Activated CD4-positive, CD25-positive, alpha-beta regulatory T cell treated with anti-CD3 and anti-CD28 coated beads, Interleukin-2, amount 50 U/mL, for 72 hours (primary cell): ENCODE measurements at places on chromosomes 1 and 21.

DNA sequence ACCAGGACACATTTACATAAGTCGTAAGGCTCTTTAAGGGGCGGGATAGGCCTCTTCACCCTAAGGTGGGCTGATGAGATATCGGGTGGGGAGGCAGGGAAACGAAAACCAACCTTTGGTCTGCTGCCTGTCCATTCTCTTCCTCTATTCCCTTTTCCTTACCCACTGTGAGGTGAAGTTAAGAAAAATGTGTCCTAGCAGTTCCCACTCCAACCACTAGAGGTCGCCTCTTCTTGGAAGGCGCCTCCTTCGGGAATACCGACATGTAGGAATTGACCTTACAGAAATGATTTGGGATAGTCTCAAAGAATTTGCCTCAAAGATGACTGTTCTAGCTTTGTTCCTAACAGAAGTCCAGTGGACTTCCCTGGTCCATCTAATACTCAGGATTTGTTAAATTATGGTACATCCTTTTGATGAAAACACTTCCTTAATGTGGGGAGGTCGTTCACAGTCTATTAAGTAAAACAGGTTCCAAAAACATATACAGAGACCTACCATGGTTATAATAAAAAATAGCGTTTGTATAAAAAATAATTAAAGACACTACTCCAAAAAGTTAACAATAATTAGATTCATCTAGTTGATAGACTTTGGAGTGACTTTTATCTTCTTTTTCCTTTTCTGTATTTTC lies 14.1 kb downstream of the AZIN2 start:
- DNase-seq = no peak

- DNase-seq = no peak
Observed at GRCh38 chr1:213273546-213273945, 222.5 kb downstream of the RPS6KC1 start.

GRCh38 chr1:200720199-200720598 lies 18.5 kb upstream of the CAMSAP2 start:
- DNase-seq = no peak

GRCh38 chr1:202291961-202292712 lies 49.6 kb downstream of the UBE2T start:
- no peak for DNase-seq

- no peak for DNase-seq
Observed at GRCh38 chr1:226558036-226558650, 9.6 kb downstream of the STUM start.

DNA sequence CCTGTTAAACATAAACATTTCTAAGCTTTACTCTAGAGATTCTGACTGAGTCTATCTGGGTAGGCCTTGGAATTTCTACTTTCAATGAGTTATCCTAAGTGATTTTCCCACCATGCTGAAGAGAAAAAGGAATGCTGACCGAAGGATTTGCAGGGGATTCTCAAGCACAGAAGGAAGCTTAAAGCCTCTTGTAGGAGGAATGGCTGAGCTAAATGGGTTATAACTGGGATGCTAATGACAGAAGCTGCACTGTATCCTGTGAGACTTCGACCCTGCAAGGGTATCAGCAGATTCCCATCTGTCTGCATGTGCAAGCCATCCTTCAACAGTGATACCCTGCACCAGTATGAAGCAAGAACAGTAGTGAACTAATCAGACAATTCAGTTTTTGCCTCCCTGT lies 35.4 kb downstream of the SLC35D1 start:
- no peak for DNase-seq

DNA sequence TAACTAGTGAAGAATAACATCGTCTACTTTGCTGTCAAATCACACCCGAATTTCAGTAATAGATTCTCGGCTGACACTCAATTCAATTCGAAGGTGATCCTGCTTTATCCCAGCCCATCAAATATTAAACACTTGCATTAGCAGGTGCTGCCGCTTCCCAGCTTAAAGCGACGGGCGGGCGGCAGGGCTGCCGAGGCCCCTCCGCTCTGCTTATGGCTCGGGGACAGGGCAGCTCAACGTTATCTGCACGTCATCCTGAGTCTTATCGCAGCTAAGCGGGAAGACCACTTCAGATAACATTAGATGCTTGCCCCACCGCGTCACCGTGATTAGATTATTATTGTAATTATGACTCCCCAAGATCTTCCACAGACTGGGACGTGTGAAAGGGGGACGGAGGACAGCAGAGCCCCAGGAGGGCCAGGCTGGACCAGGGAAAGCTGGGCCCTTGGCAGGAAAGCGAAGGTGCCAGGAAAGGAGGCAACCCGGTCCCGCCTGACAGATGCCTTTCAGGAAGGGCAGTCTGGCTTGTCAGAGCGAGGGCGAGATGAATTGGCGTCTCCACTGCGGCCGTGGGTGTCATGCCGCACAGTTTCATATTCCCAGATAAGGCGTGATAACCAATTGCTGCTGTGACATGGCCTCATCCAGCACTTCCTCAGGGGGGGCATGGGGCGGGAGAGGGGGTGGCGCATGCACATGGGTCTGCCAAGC lies 37.0 kb downstream of the DMAP1 start:
- DNase-seq = no peak

DNA sequence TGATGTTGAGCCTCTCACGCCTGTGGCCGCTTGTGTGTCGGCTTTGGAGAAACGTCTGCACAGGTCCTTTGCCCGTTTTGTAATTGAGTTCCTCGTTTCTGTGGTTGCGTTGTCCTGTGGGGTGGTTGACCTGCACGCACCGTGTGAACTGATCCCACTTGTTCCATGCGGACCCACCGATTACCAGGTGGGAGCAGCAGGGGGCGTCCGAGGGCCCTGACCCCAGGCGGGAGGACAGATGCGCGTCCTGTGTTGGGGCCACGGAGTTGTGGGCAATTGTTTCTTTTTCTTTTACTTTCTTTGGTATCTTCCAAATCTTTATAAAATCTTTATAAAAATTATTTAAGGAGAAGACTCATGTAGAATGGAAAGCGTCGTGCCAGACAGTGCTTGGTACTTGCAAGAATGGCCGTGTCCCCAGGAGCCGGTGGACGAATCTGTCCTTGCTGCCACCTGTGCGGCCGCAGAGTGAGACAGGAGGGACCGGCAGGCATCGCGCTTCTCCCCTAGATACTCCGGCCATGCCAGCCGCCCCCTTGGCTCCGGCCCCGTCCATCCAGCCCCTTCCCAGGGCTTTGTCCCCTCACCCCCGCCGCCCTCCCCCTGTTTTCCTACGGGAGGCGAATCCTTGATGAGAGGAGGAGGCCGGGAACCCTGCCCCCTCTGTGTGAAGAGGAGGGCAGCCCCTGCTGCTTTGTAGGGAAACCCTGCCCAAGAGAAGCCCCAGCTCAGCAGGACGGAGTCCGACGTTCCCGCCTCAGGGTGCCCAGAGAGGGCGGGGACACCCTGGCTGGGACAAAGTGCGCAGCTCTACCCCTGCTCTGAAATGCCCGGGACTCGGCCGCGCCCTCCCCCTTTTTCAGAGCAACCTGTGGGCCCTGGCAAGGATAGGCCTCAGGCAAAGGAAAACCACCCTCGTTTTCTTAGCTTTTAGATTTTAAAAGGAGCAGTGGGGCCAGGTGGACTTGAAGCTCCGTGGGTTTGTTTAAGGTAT lies 41.7 kb downstream of the PRKCZ start:
- peak; percentile 49 for DNase-seq

GRCh38 chr1:161733526-161733925 lies 12.2 kb downstream of the FCRLB start:
- DNase-seq = no peak

DNA sequence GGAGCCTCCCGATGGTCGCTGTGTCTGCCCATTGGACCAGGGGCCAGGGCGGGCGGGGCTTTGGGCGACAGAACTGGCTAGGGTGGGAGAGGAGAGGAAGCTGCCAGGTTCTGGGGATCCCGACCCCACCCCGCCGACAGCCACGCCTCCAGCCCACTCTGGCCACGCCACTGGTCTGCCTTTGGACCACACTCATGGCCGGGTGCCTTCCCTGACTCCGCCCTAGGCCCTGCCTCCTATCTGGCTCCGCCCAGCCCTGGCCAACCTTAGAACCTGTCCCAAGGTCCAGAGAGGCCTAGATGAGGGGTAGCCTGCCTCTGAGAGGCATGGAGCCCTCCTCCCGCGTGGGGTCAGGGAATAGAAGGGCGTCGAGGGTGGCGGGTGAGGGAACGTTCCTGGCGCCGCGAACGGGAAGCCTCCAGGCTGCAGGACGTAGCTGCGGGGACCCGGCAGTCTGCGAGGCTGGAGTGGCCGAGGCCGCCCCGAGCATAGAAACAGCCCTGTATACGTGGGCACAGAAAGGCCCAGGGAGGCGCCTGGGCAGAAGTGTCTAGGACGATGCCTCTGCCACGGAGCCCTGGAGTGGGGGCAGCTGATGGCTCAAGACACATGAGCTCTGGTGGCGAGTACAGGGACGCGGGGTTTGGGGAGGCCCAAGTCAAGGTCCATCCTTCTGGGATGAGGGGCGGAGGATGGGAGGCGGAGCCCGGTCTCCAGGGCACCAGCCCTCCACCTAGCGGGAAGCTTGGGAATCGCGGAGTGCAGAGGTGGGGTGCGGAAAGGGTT lies 11.5 kb upstream of the COL16A1 start:
- peak; percentile 43 for DNase-seq

- no peak for DNase-seq
Observed at GRCh38 chr1:29282924-29283803, 46.8 kb downstream of the PTPRU start.

- DNase-seq = peak; percentile 17
Observed at GRCh38 chr1:2597441-2598328, 11.1 kb downstream of the PRXL2B start.

GRCh38 chr1:54971317-54971791 lies 9.1 kb upstream of the TMEM61 start:
- no peak for DNase-seq

- DNase-seq = no peak
Observed at GRCh38 chr1:61400997-61401396, 318.6 kb downstream of the NFIA start.

DNA sequence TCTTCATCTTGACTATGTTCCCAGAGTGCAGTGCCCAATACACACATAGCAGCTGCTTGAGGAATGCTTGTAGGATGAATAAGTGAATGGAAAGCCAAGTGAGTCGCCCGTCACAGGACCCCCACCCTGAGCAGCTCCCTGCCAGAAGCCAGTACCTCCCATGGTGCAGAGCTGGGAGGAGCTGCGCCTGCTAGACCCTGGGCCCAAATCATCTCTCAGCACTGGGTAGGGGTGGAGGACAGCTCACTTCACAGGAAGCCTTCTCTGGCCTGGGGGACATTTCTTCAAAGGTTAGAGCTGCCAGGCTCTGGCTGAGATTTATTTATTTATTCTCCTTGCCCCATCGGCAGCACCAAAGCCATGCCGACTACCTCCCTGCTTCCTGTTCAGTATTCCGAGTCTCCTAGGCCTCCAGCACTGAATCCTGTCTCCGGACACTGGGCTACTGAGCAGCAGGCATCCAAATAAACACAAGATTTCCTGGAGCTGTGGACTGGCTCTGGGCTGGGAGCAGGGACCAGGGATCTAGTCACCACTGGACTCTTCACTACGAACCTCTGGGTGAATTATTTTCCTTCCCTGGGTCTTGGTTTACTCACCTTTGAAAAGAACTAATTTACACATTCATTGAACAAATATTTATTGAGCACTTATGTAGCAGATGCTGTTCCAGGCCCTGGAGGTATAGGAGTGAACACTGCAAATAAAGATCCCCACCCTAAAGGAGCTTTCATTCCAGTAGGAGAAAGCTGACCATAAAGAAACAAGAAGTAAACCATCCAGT lies 187.7 kb downstream of the TRABD2B start:
- no peak for DNase-seq

DNA sequence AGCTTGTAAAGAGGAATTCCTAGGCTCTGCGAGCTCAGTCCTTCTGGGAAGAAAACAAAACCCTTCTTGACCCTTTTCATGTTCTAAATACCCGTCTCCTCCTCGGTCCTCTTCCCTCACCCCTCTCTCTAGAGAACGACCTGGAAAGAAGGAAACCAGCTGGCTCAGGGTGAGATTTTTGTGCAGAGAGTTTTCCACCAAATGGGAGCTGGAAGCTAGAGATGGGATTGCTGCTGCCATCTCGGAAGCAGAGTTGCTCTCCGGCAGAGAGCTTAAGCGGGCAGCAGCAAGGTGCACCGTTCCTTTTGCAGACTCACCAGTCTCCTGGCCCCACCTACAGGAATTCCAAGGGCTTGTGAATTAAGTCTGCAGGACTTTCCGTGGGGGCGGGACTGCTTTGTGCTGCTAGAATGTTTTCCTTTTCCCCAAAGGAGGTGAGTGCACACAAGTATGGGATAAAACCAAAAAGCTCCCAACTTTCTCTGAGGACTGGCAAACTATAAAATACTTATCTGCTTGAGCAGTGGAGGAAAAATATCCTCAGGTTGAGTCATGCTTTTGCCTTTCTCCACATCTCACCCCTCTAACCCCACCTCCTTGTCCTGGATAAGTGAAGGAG lies 29.1 kb upstream of the KIAA0040 start:
- DNase-seq = no peak

DNA sequence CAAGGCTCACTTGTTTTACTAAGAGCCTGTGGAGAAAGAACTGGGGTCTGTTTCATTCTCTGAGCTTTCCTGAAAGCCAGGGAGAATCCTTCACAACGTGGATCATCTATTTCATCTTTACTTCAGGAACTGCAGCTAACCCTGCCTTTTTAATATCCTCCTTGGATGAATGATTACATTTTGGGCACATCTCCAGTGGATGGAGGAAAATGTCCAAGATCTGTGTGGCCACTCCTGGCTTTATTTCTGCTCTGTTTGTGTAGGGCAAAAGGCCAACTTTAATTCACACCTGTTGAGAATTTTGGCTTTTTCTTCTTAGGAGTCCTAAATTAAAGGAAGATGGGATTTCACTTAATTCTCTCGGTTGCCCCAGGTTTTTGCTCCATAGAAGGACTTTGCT lies 69.5 kb upstream of the CACNA1E start:
- no peak for DNase-seq

DNA sequence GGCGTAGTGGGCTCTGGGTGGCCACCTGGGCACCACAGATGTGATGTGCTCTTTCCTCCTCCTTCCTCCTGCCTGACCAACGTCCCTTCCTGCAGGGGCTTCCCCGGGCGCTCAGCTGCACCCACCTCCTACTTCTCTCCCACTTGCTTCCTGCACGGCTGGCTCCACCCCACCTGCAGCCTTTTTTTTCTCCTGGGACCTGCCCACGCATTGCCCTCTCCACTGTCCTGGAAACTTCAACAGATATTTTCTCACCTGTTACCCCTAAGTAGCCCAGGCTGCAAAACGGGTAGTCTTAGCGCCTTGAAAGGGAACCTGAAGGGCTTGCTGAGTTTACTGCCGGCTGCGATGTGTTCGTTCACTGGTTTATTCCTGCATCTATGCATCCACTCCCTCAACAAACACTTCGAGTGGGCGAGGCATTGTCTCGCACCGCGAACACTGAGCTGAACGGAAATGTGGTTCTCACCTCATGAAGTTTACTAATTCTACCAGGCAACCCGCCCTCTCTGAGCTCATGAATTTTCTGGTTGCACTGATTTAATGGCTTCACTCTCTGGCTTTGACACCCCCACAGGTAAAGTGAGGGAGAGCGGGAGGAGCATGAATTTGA lies 23.6 kb downstream of the ZBTB18 start:
- no peak for DNase-seq
